Esophagus squamous epithelium (tissue), 5 donors: ENCODE measurements at places on chromosomes 12 and 14. TPM values are rescaled to one million over a fixed set of nuclear protein-coding genes. Genes with fewer than 3 reads are reported as not detected.

DNA sequence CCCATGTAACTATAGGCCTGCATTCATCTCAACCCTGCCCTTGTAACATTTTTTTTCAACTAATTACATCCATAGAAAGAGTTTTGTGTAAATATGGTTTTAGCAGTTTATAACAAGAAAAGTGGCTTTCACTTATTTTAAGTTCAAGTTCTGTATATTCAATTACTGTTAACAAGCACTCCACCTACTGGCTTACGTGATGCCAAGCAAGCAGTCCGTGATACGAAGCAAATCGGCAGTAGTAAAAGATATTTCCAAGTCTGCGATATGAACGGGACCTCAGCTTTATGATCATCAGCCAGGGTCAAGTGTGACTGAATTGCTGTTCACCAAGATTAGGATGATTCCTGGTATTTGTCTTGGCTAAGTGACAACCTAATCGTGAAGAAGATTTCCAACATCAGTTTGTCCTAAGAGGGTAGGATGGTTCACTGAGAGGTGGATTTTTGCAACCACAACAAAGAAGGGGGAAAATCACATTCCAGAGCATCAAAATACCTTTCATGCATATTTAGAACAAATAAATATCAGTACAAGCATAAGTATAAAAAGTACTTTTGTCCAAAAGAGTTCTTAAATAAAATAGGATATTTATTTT lies 456.2 kb downstream of the FOXG1 start:
- no peaks in the 10 kb centered on the region for H3K27me3 ChIP-seq
- no peak overlapping the region for H3K4me3 ChIP-seq
- no peak for DNase-seq
- no peak overlapping the region for H3K27ac ChIP-seq
- no peaks in the 10 kb centered on the region for H3K36me3 ChIP-seq

- H3K27ac ChIP-seq: no peak overlapping the region
- H3K36me3 ChIP-seq: no peaks in the 10 kb centered on the region
- H3K4me1 ChIP-seq: no peaks in the 10 kb centered on the region
- H3K27me3 ChIP-seq: no peaks in the 10 kb centered on the region
Measured at GRCh38 chr12:33718631-33719030, 279.0 kb upstream of the SYT10 start.

DNA sequence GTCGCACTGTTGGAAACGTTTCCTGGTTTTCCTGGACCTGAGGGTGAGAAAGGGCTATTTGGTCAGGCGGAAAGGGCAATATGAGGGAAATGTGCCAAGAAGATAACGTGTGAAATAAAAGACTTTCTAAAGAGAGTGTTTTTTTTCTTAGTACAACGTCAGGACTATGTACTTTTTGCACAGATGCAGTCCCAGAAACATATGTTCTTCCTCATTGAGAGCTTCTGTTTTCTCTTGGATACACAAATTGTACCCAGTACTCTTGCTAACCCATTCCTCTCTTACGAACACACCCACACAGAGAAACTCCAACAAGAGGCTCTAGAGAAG lies 669 bp upstream of the PKP2 start:
- peak overlapping the region; percentile 71 for H3K4me3 ChIP-seq
- peak overlapping the region; percentile 75 for H3K27ac ChIP-seq
- no peak for DNase-seq
- H3K4me1 ChIP-seq: no peaks in the 10 kb centered on the region

DNA sequence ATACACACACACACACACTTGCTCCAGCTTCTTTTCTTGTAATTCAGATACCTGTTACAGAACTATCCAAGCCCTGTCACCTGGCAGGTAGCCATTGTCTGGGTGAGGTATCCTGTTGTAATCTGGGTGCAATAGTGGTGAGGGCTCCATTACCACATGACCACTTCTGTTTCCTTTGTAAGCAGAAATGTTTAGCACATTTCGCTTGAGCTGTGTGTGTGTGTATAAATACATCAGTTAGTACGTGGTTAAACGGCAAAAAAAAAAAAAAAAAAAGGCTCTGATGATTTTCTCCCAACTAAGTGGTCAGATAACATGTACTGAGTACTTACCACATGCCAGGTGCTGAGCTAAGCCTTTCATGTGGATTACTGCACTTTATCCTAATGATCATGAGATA lies 129.3 kb upstream of the SSTR1 start:
- no peak overlapping the region for H3K4me3 ChIP-seq
- H3K27me3 ChIP-seq: no peaks in the 10 kb centered on the region
- H3K4me1 ChIP-seq: no peaks in the 10 kb centered on the region
- H3K36me3 ChIP-seq: no peaks in the 10 kb centered on the region
- no peak for DNase-seq

- no peaks in the 10 kb centered on the region for H3K36me3 ChIP-seq
- no peak overlapping the region for H3K4me3 ChIP-seq
- H3K27ac ChIP-seq: no peak overlapping the region
Measured at GRCh38 chr14:99815696-99816095, 22.5 kb downstream of the EML1 start.

GRCh38 chr14:73833034-73833433 lies 18.6 kb upstream of the PTGR2 start:
- no peak for DNase-seq
- no peaks in the 10 kb centered on the region for H3K36me3 ChIP-seq
- H3K4me3 ChIP-seq: no peak overlapping the region
- H3K27me3 ChIP-seq: no peaks in the 10 kb centered on the region

DNA sequence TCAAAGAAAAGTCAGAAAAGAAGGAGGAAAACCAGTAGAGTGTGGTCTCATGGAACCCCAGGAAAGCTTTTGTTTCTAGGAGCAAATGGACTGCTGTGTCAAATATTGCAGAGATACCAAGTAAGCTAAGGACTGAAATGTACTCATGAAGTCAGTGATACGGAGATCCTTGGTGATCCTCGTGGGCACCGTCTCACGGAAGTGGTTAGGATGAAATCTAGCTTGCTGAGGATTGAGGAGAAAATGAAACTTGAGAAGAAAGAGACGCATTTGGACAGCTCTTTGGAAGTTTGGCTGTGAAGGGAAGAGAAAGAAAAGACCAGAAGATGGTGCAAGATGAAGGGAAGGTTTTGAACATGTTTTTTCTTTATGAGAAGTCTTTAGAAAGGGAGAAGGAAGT lies 104.0 kb upstream of the CCND2 start:
- peaks cover 9% of the 10 kb centered on the region for H3K4me1 ChIP-seq
- H3K4me3 ChIP-seq: no peak overlapping the region
- H3K27ac ChIP-seq: no peak overlapping the region
- H3K36me3 ChIP-seq: no peaks in the 10 kb centered on the region
- DNase-seq: no peak

- no peak overlapping the region for H3K4me3 ChIP-seq
- H3K27me3 ChIP-seq: no peaks in the 10 kb centered on the region
- H3K4me1 ChIP-seq: no peaks in the 10 kb centered on the region
- H3K27ac ChIP-seq: no peak overlapping the region
- no peak for DNase-seq
Measured at GRCh38 chr12:4346931-4347330, 25.9 kb downstream of the TIGAR start.

- H3K4me3 ChIP-seq: no peak overlapping the region
- peaks cover 8% of the 10 kb centered on the region for H3K27me3 ChIP-seq
- H3K27ac ChIP-seq: no peak overlapping the region
Measured at GRCh38 chr12:2017546-2018337, 13.5 kb upstream of the DCP1B start.

DNA sequence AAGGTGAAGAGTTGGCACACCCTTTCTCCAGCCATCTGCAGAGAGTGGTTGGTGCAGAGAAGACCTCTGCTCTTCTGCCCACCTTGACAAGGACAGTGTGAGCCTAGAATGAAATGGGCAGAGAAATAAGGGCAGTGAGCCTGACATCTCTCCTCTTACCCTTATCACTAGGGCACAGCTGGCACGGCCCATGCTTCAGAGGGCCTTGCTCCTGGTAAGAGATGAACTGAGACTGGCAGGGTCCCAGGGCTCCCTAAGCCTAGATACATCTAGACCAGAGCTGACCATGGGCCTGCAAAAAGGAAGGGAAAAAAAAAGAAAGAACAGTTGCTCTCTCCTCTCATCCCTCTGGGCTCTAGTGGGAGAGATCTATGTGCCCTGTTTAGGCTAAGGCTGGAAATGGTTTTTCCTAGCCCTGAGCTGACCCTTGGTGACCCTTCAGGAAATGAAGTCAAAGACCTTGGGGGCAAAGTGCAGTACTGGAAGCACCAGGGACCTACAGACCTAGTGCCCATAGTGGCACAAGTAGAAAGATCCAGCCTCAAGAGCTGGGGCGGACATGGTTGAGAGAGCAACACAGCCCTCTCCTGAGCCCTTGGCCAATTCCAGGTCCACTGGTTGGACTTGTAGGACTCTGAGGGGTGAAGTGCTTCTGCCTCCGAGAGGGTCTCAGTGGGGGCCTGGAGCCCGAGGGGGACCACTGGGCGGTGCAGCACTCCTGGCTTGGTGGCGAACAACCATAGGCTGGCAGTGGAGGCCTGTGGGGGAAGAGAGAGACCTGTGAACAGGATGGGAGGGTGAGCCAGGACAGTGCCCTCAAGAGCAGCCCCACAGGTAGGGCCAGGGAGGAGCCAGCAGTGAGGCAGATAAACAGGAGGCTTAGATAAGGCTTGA lies 22.0 kb downstream of the PRPF40B start:
- no peaks in the 10 kb centered on the region for H3K36me3 ChIP-seq
- no peaks in the 10 kb centered on the region for H3K27me3 ChIP-seq
- DNase-seq: no peak
- no peak overlapping the region for H3K27ac ChIP-seq

DNA sequence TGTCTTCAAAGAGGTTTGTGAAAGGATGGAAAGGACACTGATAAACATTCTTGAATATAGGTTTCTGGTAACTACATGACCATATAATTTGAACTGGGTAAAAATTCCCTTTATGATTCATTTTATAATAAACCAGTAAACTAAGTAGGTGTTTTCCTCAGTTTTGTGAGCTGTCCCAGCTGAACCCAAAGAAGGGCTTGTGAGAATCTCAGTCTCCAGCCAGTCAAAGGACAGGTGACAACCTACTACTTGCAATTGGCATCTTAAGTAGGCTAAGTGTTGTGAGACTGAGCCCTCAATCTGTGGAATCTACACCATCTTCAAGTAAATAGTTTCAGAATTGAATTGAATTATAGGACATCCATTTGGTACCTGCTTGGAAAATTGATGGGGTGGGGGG lies 75.2 kb downstream of the MYF5 start:
- no peak overlapping the region for H3K27ac ChIP-seq
- H3K4me1 ChIP-seq: no peaks in the 10 kb centered on the region
- DNase-seq: no peak
- H3K36me3 ChIP-seq: no peaks in the 10 kb centered on the region
- no peaks in the 10 kb centered on the region for H3K27me3 ChIP-seq
- no peak overlapping the region for H3K4me3 ChIP-seq

GRCh38 chr14:74856366-74856765 lies 19.6 kb downstream of the PROX2 start:
- DNase-seq: no peak
- no peaks in the 10 kb centered on the region for H3K36me3 ChIP-seq
- no peaks in the 10 kb centered on the region for H3K27me3 ChIP-seq
- H3K4me1 ChIP-seq: peaks cover 41% of the 10 kb centered on the region
- H3K4me3 ChIP-seq: no peak overlapping the region

DNA sequence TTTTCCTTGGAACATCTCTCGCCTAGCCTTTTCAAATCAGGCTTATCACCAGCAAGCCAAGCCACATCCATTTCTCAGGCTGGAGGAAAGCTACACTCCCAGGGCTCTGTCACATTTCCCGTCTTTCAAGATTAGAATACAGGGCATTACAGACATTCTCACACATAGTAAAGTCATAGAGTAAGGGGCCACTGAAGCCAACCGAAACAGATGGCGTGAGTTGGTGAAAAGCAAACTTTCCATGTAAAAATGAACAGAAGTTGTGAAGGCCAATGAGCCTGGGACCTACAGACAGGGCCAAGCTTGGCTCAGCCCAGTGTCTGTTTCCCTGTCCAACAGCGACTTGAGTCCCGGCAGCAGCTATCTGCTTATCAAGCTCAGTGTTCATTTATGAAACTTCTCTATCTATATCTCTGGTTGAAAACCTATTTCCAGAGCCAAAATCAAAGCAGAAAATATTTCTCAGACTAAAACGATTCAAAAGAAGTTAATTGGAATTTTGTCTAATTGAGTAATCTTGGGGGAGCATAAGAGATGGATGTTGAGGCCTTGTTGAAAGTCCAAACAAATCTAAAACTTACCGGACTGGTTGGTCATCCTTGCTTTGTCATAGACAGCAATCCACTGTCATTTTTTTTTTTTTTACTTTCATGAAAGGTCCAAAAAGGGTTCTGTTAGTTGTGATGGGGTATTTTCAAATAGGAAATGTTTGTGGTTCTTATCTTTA lies 105.6 kb downstream of the DAAM1 start:
- H3K36me3 ChIP-seq: no peaks in the 10 kb centered on the region
- H3K4me3 ChIP-seq: no peak overlapping the region
- H3K4me1 ChIP-seq: peaks cover 38% of the 10 kb centered on the region
- DNase-seq: no peak

- H3K36me3 ChIP-seq: no peaks in the 10 kb centered on the region
- no peak for DNase-seq
- H3K4me1 ChIP-seq: no peaks in the 10 kb centered on the region
- H3K27ac ChIP-seq: no peak overlapping the region
- peaks cover 55% of the 10 kb centered on the region for H3K27me3 ChIP-seq
Measured at GRCh38 chr12:131529196-131530040, 181.5 kb upstream of the SFSWAP start.

GRCh38 chr14:99565383-99565782 lies 38.6 kb downstream of the CCDC85C start:
- no peak overlapping the region for H3K4me3 ChIP-seq
- no peak for DNase-seq
- peaks cover 99% of the 10 kb centered on the region for H3K4me1 ChIP-seq
- no peaks in the 10 kb centered on the region for H3K27me3 ChIP-seq

DNA sequence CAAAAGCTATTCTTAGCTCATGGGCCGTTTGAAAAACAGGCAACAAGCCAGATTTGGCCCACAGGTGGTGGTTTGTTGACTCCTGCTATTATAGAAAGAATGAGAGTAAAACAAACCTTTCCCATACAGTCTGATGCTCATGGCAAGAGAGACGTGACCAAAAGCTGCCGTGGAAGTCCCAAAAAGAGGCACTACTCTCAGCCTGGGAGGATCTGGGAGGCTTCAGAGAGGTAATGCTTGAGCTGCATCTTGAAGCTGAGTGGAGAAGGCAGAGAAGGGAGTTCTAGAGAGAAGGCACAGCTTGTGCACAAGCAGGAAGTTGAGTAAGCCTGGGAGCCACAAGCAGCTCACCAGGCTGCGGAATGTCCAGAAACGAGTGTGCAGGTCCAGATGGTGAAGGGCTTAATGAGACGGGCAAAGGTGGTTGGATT lies 9.6 kb downstream of the PLXNC1 start:
- no peak overlapping the region for H3K27ac ChIP-seq
- no peak for DNase-seq
- H3K4me3 ChIP-seq: no peak overlapping the region

GRCh38 chr12:93824514-93825500 lies 147.6 kb downstream of the CRADD start:
- H3K4me3 ChIP-seq: no peak overlapping the region
- peak overlapping the region; percentile 31 for H3K27ac ChIP-seq

GRCh38 chr12:3752741-3753486 lies at the start of gene CRACR2A:
Gene CRACR2A, minus strand, starts transcription at chr12:3753109. Its CDS starts 56,110 bp downstream, at chr12:3696999.
- H3K4me1 ChIP-seq: peaks cover 19% of the 10 kb centered on the region
- H3K27ac ChIP-seq: peak within 1 kb of the TSS; percentile 73
- H3K4me3 ChIP-seq: peak within 1 kb of the TSS; percentile 52
- no peaks in the 10 kb centered on the region for H3K27me3 ChIP-seq
- no peaks in the 10 kb centered on the region for H3K36me3 ChIP-seq

The GPRC5D gene
- total RNA-seq: not detected

The TEAD4 gene
- 16.6 TPM for total RNA-seq

The TAS2R20 gene
- not detected for total RNA-seq

The IQSEC3 gene
- 0.08 TPM for total RNA-seq

The KRT77 gene
- not detected for total RNA-seq

The KCNMB4 gene
- not detected for total RNA-seq
